ENCODE measurements at places on chromosomes 12 and 14.

GRCh38 chr12:123021688-123022604, 41.5 kb downstream of the ARL6IP4 start:
- DNase-seq, result no peak

- DNase-seq, result peak; percentile 41
These were observed 17.4 kb upstream of the B4GALNT3 start for GRCh38 chr12:442235-442884.

DNA sequence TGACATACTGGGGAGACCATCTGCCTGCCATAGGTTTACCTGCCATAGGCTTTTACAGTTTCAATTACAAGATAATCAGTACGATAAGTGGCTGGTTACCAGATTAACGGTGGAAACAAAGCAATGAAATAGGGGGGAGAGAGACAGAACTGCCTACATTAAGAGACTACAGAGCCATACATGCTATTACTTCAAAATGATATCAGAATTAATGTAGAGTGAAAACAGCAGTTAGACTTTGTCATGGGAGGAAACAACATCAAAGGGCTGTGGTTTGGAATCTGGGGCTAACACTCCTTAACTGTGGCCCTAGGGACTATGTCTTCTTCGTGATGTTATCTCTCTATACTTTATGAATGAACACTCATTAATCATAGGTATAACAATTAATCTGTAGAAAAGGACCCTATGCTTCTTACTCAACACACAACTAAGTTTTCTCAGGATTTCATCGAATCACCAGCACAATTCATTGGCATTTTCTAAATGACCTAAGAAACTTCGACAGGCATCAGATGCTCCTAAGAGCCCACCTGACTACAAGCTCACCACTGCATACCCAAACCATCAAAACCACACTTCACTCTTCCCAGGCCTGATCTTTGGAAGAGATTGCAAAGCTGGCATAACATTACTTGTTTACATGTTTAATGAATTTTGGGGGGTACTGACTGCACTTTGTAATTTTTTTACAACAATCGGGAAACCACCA, 475.6 kb upstream of the SOX5 start:
- no peak for DNase-seq

DNA sequence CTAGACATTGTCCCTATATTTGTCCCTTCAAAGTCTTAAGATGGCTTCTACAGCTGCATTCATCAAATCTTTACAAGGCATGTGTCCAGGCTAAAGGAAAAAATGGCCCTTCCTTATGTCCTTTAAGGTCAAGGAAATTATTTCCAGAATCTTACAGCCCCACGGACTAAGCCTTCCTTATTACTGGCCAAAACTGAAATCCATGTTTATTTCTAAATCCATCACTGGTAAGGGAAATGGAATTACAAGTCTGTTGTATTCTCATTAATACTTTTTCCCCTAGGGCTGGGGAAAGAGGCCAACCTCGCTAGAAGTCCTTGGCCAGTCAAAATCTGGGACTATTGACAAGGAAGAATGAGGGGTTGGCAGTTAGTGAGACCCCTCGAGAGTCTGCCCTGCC, 252.5 kb downstream of the TMEM132C start:
- no peak for DNase-seq

DNA sequence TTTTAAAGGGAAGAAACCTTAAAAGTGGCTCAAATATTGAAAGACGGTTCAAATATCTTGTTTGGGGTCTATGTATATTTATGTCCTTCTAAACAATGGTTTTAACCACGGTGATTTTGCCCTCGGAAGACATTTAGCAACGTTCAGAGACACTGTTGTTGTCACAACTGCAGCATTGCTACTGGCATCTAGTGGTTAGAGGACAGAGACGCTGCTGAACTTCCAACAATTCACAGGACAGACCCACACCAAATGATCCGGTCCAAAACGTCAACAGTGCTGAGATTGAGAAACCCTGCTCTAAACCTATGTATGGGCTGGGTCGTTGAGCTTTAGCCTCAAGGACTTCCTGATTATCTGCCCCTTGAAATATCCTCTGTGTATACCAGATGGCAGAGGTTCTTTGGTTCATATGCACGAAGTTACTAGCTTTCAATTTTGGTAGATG, 1.7 kb downstream of the ANGEL1 start:
- DNase-seq, result peak; percentile 35

- no peak for DNase-seq
These were observed 107.9 kb downstream of the PTPRQ start for GRCh38 chr12:80551897-80552296.

DNA sequence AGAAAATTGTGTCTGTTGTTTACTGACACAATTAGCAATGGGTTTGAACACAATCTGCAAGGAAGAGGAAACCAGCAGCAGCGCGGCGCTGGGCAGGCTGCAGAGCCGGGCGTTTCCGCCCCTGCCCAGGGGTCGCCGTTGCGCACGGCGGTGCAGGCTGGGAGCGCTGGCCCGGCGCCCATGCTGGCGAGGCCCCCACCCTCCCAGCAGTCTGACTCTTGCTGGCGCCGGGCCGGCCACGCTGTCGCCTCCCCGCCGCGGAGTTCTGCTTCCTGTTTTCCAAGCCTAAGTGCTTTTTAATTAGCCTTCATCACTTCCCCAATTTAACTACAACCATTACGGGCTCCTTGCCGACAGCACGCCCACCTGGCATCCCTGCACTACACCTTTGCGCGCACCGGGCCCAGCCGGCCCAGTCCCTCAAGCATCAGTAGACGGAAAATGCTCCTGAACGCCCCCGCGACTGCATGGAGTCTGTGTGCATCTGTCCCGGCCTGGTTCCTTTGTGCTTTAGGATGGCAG, 212.1 kb downstream of the GXYLT1 start:
- no peak for DNase-seq

- no peak for DNase-seq
These were observed 79.9 kb upstream of the CCDC91 start for GRCh38 chr12:28110329-28110728.

DNA sequence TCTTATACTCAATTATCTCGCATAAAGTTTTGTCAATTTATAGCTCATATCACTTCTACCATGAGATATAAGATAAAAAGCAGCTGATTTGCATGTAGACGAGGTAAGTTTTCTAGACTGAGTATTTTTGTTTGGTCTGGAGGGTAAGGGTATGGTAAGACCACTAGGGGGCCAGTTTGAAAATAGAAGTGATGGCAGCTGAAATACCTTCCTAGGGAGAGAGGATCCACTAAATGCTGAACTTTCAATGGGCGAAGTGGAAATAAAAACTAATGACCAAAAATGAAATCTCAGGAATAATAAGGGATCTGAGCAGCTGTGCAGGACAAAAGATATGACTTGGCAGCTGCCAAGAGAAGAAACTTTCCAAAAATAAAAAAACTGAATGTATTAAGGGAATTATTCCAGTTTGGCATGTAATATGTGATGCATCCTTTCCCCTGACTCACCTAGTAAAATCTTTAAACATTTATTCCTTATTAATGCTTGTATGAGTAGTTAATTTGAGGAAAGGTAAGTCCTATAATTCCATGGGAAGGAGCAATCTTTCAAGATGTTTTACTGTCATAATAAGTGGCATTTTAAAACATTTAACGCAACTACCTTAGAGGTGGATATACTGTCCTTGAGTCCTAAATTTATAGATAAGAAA, 754.5 kb downstream of the C12orf50 start:
- no peak for DNase-seq

- no peak for DNase-seq
These were observed 12.6 kb upstream of the EDDM3A start for GRCh38 chr14:20732979-20733635.

GRCh38 chr14:99177046-99177655, 94.8 kb downstream of the BCL11B start:
- DNase-seq, result peak; percentile 13

DNA sequence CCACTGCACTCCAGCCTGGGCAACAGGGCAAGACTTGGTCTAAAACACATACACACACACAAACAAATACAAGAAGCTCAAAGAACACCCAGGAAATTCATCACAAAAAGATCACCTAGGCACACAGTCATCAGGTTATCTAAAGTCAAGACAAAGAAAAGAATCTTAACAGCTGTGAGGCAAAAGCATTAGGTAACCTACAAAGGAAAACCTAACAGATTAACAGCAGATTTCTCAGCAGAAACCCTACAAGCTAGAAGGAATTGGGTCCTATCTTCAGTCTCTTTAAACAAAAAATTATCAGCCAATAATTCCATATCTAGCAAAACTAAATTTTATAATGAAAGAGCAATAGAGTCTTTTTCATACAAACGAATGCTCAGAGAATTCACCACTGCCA, 22.4 kb downstream of the CEP83 start:
- DNase-seq, result no peak

GRCh38 chr12:130783110-130783715, 55.8 kb downstream of the STX2 start:
- no peak for DNase-seq

GRCh38 chr14:22472935-22473854, 115.8 kb downstream of the DAD1 start:
- no peak for DNase-seq

DNA sequence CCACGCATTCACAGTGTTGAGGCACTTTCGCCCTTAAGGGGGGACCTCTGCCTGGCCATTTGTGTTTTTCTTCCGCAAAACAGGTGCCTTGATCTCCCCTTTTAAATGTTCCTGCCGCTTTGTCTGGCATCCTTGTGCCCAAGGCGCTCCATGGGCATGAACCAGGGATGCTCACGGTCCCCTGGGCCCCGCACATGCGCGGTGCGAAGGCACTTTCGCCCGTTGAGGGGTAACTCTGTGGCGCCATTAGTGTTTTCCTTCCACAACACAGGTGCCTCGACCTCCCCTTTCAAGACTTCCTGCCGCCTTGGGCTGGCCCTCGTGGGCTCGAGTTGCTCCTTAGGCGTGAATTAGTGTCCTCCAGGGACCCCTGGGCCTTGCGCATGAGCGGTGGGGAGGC, 335.5 kb downstream of the ALG10 start:
- no peak for DNase-seq

GRCh38 chr12:113049976-113050742, 6.4 kb upstream of the DTX1 start:
- DNase-seq, result no peak

DNA sequence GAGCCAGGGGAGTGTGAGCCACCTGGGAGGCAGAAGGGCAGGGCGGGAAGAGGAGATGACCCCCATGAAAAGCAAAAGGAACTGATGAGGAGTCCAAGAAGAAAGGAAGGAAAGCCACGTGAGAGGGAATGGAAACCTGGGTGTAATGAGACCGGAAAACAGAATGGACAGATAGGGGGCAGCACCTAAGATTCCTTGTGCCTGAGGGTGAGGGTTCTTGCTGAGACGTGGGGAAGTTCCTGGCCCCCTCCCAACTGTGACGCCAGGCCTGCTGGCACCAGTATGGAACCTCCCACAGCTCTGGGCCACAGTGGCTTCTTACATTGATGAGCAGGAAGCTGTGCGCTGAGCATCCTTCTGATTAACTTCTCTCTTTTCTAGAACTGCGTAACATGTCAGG, 30.8 kb downstream of the TTC7B start:
- DNase-seq, result no peak

DNA sequence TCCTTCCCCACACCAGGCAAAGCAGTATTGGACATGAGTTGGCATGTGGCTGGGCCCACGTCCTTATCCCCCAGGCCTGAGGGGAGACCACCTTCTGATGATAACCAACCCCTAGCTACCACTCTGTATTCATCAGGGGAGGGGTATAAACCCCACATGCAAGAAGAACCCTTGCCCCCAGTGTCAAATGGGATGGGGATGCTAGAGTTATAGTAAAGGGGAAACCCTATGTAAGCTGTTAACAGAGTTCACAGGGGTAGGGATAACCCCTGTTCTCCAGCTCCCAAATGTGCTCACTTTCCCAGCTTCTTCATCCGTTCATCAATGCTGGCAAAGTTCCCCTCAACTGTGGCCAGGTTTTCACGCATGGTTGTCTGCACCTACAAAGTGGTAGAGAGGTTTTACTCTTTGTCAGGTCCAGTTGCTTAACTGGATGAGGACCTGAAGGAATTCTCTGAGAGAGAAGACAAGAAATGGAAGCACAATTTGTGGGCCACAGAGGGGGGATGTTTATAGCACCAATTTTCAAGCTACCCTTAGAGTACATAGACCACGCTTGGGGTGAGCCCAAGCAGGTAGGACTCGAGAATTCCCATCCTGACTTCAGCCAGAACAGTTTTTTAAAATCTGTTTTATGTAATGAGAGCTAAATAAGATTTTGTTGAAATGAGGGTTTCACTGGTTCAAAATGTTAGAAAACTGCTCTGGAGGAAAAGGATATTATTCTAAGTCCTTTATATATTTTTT, 7.9 kb downstream of the MBD6 start:
- no peak for DNase-seq

- DNase-seq, result peak; percentile 50
These were observed 412.3 kb downstream of the RPS29 start for GRCh38 chr14:49173765-49174373.

DNA sequence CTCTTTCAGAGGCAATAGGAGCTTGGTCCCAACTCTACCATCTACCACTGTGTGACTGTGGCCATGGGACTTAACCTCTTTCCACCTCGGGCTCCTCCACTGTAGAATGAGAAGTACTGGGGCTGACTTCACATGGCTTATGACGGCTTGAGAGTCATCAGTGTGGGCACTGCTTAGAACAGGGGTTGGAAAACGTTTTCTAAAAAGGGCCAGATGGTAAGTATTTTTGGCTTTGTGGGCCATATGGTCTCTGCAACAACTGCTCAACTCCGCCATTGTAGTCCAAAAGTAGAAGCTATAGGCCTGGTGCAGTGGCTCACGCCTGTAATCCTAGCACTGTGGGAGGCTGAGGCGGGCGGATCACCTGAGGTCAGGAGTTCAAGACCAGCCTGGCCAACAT, 69.2 kb upstream of the LTA4H start:
- DNase-seq, result no peak

- no peak for DNase-seq
These were observed 18.0 kb downstream of the FMNL3 start for GRCh38 chr12:49689237-49689636.

GRCh38 chr12:28497889-28498411, 307.7 kb downstream of the CCDC91 start:
- DNase-seq, result no peak

DNA sequence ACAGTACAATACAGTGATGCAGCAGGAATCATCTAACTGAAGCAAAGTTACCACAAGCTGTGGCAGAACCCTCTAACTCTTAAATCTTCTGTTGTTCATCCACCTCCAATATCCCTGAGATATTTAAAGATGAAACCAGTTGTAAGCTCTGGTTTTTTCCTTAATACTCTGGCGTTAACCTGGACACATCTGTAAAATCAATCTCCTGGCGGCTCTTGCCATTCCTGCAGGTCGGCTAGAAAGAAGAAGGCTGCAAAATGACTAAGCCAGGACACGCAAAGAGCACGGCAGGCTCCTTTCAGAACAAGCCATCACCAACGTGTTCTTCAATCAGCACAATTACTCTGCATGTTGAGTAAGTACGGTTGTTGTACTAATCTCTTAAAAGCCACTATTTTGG, 309.3 kb downstream of the MED13L start:
- no peak for DNase-seq
